CD4-positive, CD25-positive, alpha-beta regulatory T cell (primary cell): ENCODE measurements at places on chromosomes 6 and 20. TPM values are rescaled to one million over a fixed set of nuclear protein-coding genes. Genes with fewer than 3 reads are reported as not detected.

Gene CD40
- 1.7 TPM for total RNA-seq

Gene PACRG
- total RNA-seq = 0.44 TPM

Gene RBBP8NL
- total RNA-seq = not detected

Gene TFAP2D
- not detected for total RNA-seq

Gene RSPO3
- not detected for total RNA-seq

Gene HDGFL1
- not detected for total RNA-seq

GRCh38 chr6:92667843-92668242 lies 751.5 kb downstream of the EPHA7 start:
- no peak overlapping the region for H3K27ac ChIP-seq
- H3K36me3 ChIP-seq = no peaks in the 10 kb centered on the region
- no peak for DNase-seq
- H3K27me3 ChIP-seq = no peaks in the 10 kb centered on the region
- H3K4me1 ChIP-seq = no peaks in the 10 kb centered on the region
- no peak overlapping the region for H3K4me3 ChIP-seq

DNA sequence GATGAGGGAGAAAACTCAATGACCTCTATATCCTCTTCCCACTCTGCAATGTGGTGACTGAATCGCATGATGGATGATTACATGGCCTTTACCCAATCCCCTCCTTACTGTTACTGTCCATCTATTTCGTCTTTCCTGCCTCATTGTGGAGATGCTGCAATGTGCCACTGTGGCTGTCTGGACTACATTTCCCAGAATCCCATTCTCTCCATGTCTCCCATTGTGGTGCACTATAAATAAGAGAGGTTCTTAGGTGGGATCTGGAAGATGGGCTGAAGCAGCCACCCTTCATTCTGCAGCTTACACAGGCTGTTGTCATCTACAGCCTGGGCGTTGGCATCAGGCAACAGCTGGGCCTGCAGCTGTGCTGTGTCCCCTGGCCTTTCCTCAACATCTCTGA lies 233.6 kb downstream of the PRKN start:
- H3K36me3 ChIP-seq = no peaks in the 10 kb centered on the region
- H3K4me3 ChIP-seq = no peak overlapping the region
- no peak for DNase-seq
- H3K27ac ChIP-seq = no peak overlapping the region

GRCh38 chr6:28489366-28490204 lies 26.0 kb downstream of the GPX6 start:
- peaks cover 9% of the 10 kb centered on the region for H3K4me1 ChIP-seq
- peak overlapping the region; percentile 14 for H3K27ac ChIP-seq
- DNase-seq = peak; percentile 9
- H3K4me3 ChIP-seq = no peak overlapping the region
- H3K36me3 ChIP-seq = no peaks in the 10 kb centered on the region
- H3K27me3 ChIP-seq = peaks cover 32% of the 10 kb centered on the region

- no peaks in the 10 kb centered on the region for H3K4me1 ChIP-seq
- H3K27ac ChIP-seq = no peak overlapping the region
- H3K27me3 ChIP-seq = peaks cover 3% of the 10 kb centered on the region
- H3K4me3 ChIP-seq = no peak overlapping the region
- no peaks in the 10 kb centered on the region for H3K36me3 ChIP-seq
These were observed 45.9 kb upstream of the TGM3 start for GRCh38 chr20:2249935-2250334.

DNA sequence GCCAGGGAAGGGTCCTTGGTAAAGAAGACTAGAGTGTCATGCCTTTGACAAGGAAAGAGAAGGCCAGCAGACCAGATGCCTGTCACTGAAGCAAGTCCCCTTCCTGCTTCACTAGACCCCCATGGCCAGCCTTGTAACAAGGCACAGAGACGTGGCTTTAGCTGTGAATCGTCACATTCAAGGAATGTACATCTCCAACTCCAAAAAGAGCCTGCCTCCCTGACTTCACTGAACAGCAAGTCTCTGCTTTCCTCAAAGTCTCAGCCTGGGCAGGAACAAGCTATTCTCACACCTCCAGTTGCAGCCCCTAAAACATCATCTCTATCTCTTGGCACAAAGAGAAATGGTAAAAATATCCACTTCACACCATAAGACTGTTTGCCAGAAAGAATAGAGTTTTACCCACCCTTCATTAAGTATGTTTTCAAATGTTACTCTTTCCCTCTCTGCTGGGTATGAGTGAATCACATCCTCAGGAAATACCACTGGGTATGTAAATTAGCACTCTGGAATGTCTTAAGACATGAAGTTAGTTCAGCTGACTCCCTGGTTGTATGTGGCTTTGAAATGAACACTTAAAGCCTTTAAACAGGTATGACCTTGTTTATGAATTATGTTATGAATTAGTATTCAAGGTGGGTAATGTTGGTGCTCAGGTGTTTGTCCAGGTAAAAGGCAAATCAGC lies 46.4 kb upstream of the NT5E start:
- no peak overlapping the region for H3K4me3 ChIP-seq
- no peaks in the 10 kb centered on the region for H3K27me3 ChIP-seq
- no peaks in the 10 kb centered on the region for H3K36me3 ChIP-seq
- no peak overlapping the region for H3K27ac ChIP-seq
- H3K4me1 ChIP-seq = no peaks in the 10 kb centered on the region

GRCh38 chr6:6277413-6277812 lies 43.0 kb downstream of the F13A1 start:
- peaks cover 2% of the 10 kb centered on the region for H3K27me3 ChIP-seq
- H3K4me1 ChIP-seq = no peaks in the 10 kb centered on the region
- no peaks in the 10 kb centered on the region for H3K36me3 ChIP-seq

DNA sequence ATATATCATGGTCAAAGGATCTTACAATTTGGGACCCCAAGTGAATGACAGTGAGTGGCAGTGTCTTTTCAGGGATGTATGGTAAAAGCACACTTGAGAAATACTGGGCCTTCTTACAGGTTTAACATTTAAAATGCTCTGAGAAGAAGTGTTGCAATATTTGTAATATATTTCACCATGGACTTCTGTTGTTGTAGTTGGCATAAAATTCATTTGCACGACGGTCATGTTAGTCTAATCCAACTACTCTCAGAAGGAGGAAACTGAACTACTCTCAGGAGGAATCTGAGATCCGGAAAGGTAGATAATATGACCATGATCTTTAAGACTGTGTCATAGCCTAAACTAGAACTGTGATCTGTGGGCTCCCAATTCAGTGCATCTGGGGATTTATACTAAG lies 700.1 kb downstream of the HDGFL1 start:
- DNase-seq = no peak
- H3K4me3 ChIP-seq = no peak overlapping the region
- no peaks in the 10 kb centered on the region for H3K36me3 ChIP-seq
- H3K4me1 ChIP-seq = no peaks in the 10 kb centered on the region

GRCh38 chr6:38144365-38144945 lies 324.9 kb downstream of the ZFAND3 start:
- no peaks in the 10 kb centered on the region for H3K4me1 ChIP-seq
- no peak for DNase-seq
- peaks cover 18% of the 10 kb centered on the region for H3K36me3 ChIP-seq
- no peak overlapping the region for H3K27ac ChIP-seq
- no peaks in the 10 kb centered on the region for H3K27me3 ChIP-seq
- no peak overlapping the region for H3K4me3 ChIP-seq

GRCh38 chr20:61328911-61329558 lies 77.0 kb downstream of the CDH4 start:
- H3K4me1 ChIP-seq = no peaks in the 10 kb centered on the region
- H3K36me3 ChIP-seq = no peaks in the 10 kb centered on the region
- no peaks in the 10 kb centered on the region for H3K27me3 ChIP-seq
- no peak overlapping the region for H3K27ac ChIP-seq

DNA sequence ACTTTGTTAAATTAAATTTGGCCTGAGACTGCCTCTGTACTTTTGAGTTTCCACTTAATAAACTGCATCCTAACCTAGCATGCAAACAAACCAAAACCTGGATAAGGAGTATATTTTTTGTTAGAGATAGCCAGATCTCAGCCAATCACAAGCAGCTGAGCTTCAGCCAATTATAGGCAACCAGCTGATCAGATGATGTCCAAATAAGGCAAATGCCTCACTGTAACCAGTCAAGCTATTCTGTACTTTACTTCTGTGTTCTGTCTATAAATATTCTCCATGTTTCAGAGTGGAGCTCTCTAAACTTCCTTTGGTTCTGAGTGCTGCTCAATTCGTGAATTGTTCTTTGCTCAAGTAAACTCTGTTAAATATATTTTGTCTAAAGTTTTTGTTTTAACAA lies 194.6 kb upstream of the RGS17 start:
- no peak overlapping the region for H3K27ac ChIP-seq
- no peak for DNase-seq
- no peaks in the 10 kb centered on the region for H3K36me3 ChIP-seq
- H3K4me3 ChIP-seq = no peak overlapping the region
- no peaks in the 10 kb centered on the region for H3K27me3 ChIP-seq

DNA sequence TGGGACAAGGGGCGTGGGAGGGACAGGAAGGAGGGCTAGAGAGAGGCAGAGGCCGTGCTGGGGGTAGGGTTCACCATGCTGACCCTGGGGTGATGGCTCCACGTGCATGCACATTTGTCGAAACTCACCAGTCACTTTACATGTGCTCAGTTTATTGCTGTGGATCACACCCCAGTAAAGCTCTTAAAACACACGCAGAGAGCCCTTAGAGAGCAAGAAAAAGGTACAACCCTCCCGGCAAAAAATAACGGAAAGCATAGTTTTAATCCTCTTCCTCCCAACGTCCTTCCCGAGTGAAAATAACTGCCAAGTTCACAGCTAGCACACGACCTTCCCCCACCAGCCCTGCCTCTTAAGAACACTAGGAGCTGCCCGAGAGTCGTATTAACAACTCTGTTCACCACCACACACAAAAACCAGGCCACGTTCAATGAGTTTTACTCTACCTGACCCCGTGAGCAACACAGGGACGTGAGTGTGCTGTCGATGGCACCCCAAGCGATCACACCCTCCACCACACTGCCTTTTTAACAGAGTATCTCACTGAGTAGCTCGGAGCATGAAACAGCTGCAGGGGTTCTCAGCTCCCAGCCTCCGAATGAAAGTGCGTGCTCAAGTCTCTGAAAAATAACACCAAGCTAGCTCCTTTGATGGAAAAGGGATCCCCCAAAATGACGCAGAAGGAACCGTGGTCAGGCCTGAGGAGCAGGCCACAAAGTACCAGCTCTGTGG lies 39.7 kb downstream of the TAF4 start:
- peaks cover 8% of the 10 kb centered on the region for H3K4me1 ChIP-seq
- H3K4me3 ChIP-seq = no peak overlapping the region
- H3K36me3 ChIP-seq = no peaks in the 10 kb centered on the region

DNA sequence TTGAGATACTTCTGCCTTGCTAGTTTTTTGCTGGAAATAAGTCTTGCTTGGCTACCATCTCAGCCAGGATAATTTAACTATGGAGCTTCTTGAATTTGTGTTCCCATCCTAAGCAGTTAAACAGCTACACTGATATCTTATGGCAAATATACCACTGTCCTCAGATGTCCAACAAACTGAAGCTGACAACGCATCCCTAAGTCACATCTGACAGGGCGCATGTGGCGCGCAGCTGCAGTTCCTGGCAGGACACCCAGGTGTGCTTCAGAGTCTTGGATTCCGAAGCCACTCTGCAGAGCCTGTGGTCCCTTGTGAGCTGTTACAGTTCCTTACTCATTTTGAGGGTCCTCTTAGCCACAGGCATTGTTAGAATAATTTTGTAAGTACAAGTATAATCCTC lies 127.9 kb downstream of the WDR27 start:
- no peak for DNase-seq
- no peak overlapping the region for H3K4me3 ChIP-seq
- H3K27ac ChIP-seq = no peak overlapping the region
- H3K27me3 ChIP-seq = no peaks in the 10 kb centered on the region
- no peaks in the 10 kb centered on the region for H3K36me3 ChIP-seq

- no peak overlapping the region for H3K4me3 ChIP-seq
- DNase-seq = no peak
- peaks cover 4% of the 10 kb centered on the region for H3K4me1 ChIP-seq
These were observed 108.7 kb downstream of the GPX5 start for GRCh38 chr6:28634411-28634760.

GRCh38 chr6:73664701-73665100 lies 10.9 kb upstream of the SLC17A5 start:
- H3K4me1 ChIP-seq = no peaks in the 10 kb centered on the region
- no peak overlapping the region for H3K4me3 ChIP-seq
- H3K27me3 ChIP-seq = peaks cover 9% of the 10 kb centered on the region

DNA sequence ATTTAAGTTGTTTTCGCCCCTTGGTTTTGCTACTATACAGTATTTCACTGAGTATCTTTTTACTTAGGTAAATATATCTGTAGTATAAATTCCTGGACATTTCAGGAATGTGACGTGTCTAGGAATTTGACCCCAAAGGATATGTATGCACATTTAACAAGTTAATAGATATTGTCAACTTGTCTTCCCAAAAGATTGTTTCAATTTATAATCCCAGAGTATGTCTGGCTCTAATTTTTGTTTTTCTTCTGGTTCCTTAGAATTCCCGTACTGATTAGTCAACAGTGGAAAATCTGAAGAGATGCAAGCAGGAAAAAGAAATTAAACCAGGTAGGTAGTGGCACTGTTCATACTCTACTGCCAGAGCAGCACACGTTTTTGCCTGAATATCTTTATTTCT lies 7.2 kb downstream of the PKIG start:
- H3K27me3 ChIP-seq = no peaks in the 10 kb centered on the region
- DNase-seq = no peak
- no peaks in the 10 kb centered on the region for H3K4me1 ChIP-seq
- H3K27ac ChIP-seq = no peak overlapping the region
